ENCODE measurements at places on chromosomes 3 and 15. TPM values are rescaled to one million over a fixed set of nuclear protein-coding genes. Genes with fewer than 3 reads are reported as not detected.

The TMCO5A gene
- not detected for total RNA-seq

GRCh38 chr15:63663906-63664305, 66.7 kb downstream of the FBXL22 start:
- peaks cover 21% of the 10 kb centered on the region for H3K36me3 ChIP-seq
- no peaks in the 10 kb centered on the region for H3K27me3 ChIP-seq
- H3K4me3 ChIP-seq: no peak overlapping the region
- no peak for DNase-seq
- no peak overlapping the region for H3K27ac ChIP-seq

- H3K36me3 ChIP-seq: no peaks in the 10 kb centered on the region
- H3K27ac ChIP-seq: no peak overlapping the region
- peaks cover 51% of the 10 kb centered on the region for H3K4me1 ChIP-seq
Measured at GRCh38 chr15:90836296-90836871, 32.0 kb upstream of the FURIN start.

- H3K27ac ChIP-seq: no peak overlapping the region
- H3K36me3 ChIP-seq: no peaks in the 10 kb centered on the region
- DNase-seq: no peak
- H3K27me3 ChIP-seq: no peaks in the 10 kb centered on the region
Measured at GRCh38 chr3:116464276-116464798, 19.1 kb upstream of the LSAMP start.

The LPP gene
- 49.2 TPM for total RNA-seq

The RASGRP1 gene
- total RNA-seq: 2.7 TPM

The GASK1A gene
- total RNA-seq: 7.7 TPM

DNA sequence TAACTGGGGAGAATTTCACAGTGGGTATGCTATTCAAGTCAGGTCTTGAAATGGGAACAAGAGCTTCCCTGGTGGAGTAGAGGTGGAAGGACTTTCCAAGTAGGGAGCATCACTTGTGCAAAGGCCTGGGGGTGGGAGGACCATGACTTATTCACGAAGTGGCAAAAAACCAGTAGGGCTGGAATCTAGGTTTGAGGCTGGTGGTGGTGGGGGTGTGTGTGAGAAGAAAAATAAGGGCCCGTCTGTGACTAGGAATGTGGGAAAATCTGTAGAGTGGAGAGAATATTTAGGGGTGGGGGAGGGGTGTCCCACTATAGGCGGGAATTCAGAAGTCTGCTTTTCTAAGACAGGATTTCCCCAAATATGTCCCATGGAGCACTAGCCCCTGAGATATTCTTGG, 271.9 kb upstream of the TBL1XR1 start:
- no peak for DNase-seq
- no peak overlapping the region for H3K27ac ChIP-seq
- no peak overlapping the region for H3K4me3 ChIP-seq

All from WTC11 (cell line).